Left cardiac atrium (tissue), 4 donors: ENCODE measurements at places on chromosomes 4 and X.

- no peak for DNase-seq
These were observed 4.5 kb upstream of the WWC2 start for GRCh38 chr4:183094393-183095198.

- DNase-seq, result no peak
These were observed 1.6 kb downstream of the PCDH10 start for GRCh38 chr4:133150486-133151340.

DNA sequence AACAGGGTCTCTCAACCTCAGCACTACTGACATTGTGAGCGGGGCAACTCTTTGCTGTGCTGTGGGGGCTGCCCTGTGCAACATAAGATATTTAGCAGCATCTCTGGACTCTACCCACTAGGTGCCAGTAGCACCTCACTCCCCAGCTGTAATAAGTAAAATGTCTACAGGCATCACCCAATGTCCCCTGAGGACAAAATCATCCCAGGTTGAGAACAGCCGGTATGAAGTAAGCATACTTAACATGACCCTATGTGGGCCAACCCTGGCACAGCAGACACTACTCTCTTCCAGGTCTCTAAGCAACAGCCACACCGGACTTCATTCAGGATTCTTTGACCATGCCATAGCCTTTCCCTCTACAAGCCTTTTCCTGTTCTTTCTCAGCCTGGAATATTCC is 10.5 kb upstream of the MGST2 start:
- DNase-seq, result no peak

DNA sequence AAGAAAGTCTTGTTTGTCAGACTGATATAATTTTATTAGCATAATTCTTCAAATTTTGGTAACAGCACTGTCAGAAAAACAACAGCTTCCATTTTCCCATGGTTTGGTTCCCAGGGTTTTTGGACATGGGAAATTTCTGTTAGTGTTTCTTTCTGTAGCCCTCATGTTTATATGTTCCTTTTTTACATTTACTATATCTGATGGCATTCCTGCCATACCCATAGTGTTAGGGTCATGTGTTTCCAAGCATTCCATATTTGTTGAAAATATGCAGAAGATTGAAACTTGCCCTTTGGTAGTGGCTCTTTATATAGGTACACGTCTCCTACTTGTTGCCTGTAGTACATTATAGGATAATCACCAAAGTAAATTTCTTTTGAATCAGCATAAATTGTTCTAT is 65.8 kb downstream of the PDLIM5 start:
- DNase-seq, result no peak

- DNase-seq, result no peak
These were observed 28.0 kb downstream of the PDHA2 start for GRCh38 chr4:95867919-95868318.

DNA sequence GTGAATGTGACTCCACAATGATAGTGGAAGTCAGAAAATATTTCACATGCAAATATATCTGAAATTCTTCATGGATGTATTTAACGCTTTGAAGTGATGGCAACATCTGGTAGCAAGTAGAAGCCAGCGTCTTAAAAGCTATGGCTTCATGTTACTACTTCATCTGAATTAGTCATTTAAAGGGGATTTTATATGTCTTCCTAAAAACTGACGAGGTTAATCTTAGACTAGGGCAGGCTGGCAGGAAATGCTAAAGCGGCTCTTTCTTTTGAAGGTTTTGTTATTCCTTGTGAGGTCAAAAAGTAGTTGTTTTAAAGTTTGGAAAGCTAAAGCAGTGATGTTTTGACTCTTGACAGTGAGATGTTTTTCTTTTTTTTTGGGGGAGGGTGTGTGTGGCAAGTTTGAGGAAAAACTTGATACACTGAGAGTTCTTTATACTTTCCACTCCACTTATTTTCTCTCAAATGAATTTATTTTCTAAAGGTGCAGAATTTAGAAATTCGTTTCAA is 22.6 kb downstream of the PLS3 start:
- DNase-seq, result no peak

DNA sequence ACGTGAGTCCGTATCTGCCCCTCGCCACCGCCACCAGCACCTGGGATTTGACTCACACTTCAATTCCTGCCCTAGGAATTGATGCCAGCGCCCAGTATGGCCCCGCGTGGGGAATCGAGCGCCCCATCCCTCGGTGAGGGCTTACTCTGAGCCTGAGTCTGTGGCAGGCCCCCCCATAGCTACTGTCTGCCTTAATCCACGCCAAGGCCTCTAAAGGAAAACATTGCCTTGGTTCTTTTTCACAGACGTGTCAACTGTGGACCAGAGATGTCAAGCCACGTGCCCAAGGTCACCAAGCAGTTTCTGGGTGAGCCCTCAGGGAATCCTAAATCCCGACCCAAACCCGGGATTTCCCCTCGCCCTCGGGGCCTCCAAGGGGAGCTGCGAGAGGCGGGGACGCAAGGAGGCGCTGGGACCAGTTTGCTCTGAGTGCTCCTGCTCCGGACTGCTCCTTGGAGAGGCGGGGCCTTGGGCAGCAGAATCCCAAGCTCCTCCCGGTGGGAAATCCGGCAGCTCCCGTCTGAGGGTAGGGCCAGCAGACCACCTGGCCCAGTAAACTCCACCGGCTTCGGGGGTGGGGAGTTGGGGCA is 12.9 kb downstream of the MSX1 start:
- DNase-seq, result no peak

- no peak for DNase-seq
These were observed 141.3 kb downstream of the CPEB2 start for GRCh38 chr4:15143551-15143950.

- DNase-seq, result peak; percentile 47
These were observed at the start of gene SRPX2 for GRCh38 chrX:100643956-100644860. Gene SRPX2, plus strand, starts transcription at chrX:100644199. Its CDS starts 2,124 bp downstream, at chrX:100646323.

DNA sequence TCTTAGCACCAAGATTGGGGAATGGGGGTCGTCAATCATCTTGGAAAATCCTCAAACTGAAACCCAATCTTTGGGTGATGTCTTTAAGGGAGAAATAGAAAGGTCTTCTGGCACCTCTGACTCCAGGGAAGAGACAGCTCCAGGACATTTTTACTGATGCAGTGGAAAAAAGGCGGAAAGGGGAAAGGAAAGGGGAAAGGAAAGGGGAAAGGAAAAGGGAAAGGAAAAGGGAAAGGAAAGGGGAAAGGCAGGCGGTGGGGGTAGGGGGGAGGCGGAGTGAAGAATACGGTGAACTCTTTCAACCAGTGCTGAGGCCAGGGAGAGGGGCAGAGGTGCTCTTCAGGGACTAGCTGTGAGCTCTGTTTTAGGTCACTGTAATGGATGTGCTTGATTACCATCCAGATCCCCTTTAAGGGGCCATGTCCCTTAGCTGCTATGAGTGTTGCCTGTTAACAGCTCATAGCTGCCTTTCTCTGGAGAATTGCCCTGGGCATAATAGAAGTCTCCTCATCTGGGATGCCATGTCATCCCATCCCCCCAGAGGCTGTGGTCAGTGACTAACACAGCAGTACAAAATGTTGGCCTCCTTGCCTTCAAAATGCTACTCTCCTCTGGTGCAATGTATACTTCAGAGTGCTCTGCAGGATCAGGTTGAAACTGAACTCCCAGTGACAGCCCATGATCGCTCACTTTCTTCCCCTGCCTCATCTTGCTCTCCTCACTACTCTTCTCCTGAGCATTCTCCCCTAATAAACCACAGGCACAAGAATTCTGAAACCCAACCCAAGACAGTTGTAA is 92.4 kb upstream of the AP1S2 start:
- DNase-seq, result no peak

- peak; percentile 42 for DNase-seq
These were observed 191.1 kb upstream of the NEIL3 start for GRCh38 chr4:177118596-177118995.

DNA sequence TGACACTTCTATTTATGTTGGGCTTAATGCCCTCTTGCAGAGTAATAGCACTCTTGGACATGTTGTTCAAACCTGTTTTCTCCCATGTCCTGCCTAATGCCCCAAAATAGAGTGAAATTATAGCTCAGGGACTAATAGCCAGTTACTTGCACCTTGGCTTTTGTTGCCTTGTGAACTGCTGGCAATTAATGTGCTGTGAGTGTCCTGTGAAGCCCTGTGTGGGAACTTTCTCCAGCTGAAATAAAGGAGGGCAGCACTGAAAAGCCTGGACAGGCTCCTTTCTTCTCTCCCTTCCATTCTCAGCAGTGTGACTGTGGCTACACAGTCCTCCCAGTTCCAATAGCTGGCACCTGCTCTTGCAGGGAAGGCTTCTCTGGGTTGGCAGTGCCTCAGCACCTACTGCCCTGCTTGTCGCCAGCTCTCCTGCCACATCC is 72.4 kb downstream of the DCLK2 start:
- DNase-seq, result no peak

DNA sequence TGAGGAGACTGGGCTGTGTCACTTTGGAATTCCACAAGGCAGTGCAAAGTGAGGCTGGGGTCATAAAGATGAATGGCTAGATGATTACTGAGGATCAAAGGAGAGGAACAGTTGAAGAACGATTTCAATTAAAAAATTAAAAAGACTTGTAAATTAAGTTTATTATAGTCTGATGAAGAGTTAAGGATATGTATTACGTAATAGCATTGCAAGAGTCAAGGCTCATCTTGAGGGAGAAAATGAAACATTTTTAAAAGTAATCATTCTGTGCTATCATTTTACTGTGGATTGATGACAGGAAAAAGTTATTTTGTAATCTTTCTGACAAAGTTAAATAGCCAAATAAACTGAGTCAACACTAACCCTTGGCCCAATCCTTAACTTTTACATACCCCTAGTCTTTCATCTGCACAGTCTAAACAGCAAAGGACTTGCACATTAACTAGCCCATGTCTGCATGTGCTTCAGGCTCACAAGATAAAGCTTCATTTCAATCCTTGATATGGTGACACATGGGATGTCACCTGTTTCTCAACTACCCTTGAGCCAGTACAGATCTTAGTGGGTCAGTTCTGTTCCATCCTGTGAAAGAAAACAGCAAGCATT is 465.5 kb upstream of the CTSO start:
- no peak for DNase-seq

DNA sequence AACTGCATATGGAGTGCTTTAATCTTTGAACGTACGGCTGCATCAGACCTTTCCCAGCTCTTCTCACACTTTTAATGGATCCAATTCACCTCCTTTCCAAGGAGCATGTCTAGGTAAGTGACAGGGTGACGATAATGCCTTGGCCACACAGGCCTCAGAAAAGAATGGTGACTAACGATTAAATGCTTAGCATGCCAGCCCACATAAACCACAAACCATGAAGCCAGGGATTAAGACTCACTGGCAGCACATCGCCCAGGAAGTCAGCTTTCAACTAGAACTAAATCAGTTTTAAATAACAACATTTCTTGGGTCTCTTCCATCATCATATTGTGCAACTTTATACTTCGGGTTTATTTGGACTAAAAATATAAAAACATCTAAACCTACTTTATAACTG is 28.7 kb downstream of the INPP4B start:
- DNase-seq, result peak; percentile 22

DNA sequence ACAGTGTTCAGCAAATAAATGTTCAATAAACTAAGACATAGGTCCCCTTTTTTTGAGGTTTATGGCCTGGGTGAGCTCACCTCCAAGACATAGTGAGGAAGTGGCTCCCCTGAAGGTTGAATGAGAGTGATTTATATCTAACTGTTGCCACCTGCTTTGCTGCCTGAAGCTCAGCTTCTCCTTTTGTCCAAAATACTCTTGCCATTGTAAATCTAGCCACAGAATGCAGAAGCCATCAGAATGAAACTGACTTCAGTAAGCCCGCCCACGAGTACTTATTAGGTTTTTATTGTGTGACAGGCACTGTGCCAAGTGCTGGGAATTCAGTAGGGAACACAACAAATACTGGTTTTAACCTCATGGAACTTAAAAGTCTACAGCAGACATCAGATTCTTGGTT is 18.0 kb downstream of the SPINK2 start:
- no peak for DNase-seq

GRCh38 chr4:165288639-165289422 is 38.6 kb upstream of the MSMO1 start:
- DNase-seq, result no peak

DNA sequence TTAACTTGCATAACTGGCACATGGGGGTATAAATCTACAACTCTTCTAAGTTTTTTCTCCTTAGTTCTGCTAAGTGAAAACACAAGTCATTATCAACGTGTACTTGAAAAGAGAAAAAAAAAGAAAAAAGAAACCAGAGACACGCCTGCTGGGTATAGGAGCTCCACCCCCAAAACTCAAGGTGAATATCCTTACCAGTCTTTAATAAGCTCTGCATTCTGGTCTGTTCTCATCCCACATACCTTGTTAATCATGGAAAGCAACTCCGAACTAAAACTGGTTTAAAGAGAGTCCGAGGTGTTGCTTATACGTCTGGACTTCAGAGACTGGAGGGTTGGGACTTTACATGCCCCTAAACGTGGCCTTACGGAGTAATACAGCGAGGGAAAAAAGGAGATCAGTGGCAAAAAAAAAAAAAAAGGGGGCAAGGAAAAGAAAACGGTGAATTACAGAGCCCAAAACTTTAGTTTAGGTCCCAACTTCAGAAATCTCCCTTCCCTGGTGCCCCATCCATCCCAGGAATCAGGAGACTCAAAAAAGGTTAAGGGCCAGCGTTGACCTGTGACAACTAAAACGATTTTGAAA is 1.0 kb downstream of the PGRMC2 start:
- DNase-seq, result no peak

- DNase-seq, result no peak
These were observed 3.6 kb downstream of the DRP2 start for GRCh38 chrX:101223226-101223625.

- no peak for DNase-seq
These were observed 32.4 kb upstream of the REPS2 start for GRCh38 chrX:16914058-16914457.

GRCh38 chr4:10100734-10101216 is 15.8 kb downstream of the WDR1 start:
- DNase-seq, result peak; percentile 58

DNA sequence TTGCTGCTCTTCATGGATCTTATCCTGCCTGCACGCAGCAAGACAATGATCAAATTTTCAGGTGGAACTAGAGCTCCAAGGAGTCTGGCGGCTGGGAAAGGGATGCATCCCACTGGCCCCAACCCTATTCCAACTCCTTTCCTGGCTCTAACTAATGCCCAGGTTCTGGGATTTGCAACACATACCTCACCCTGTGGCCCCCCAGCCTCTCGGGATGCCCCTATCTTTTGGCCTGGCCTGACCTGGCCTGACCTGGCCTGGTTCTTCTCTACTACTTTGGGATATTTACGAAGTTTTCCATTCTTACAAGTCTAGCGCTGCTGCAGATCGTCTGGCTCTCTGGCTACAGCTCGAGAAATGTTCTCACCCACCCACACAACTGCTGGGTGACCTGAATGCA is 56.4 kb upstream of the CDKN2AIP start:
- no peak for DNase-seq

GRCh38 chr4:121448231-121448630 is 67.4 kb upstream of the QRFPR start:
- DNase-seq, result no peak

- no peak for DNase-seq
These were observed 2.4 kb downstream of the CXXC4 start for GRCh38 chr4:104492183-104492771.

- DNase-seq, result no peak
These were observed 763.0 kb downstream of the DMD start for GRCh38 chrX:32448320-32448719.
